ENCODE measurements at places on chromosomes 11 and 22.
A peak's percentile ranks its signal among the peaks of the same experiment; 100 is the strongest.

- no peak for DNase-seq
Measured at GRCh38 chr11:57980201-57980600, 43.5 kb upstream of the OR9Q1 start.

DNA sequence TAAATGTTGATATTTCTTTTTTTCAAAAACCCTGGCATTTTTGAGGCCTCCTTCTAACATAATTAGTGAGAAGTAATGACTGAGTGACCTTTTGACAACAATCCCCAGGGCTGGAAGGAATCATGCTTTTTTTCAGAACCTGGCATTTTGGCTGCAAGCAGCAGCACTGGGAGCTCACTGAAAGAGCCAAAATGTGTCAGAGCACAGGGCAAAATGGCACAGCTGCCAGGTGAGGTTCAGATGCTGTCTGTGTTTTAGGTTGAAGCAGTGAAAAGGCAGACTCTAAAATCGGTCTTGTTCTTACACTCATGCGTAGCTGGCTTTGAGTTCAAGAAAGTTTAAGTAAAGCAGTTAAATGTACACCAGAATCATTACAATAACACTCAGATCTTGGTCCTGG lies 1063.8 kb downstream of the DLG2 start:
- DNase-seq, result no peak

- DNase-seq, result no peak
Measured at GRCh38 chr22:19966908-19967750, 25.5 kb upstream of the TXNRD2 start.

GRCh38 chr11:86592047-86592591 lies 80.3 kb downstream of the ME3 start:
- DNase-seq, result no peak

- no peak for DNase-seq
Measured at GRCh38 chr11:105004021-105004420, 18.9 kb downstream of the CASP5 start.

GRCh38 chr11:130555251-130555841 lies 106.9 kb downstream of the ADAMTS15 start:
- no peak for DNase-seq

- DNase-seq, result peak; percentile 37
Measured at GRCh38 chr11:117528097-117528721, 200.6 kb downstream of the CEP164 start.

- DNase-seq, result no peak
Measured at GRCh38 chr11:47864901-47865300, 16.8 kb upstream of the NUP160 start.

DNA sequence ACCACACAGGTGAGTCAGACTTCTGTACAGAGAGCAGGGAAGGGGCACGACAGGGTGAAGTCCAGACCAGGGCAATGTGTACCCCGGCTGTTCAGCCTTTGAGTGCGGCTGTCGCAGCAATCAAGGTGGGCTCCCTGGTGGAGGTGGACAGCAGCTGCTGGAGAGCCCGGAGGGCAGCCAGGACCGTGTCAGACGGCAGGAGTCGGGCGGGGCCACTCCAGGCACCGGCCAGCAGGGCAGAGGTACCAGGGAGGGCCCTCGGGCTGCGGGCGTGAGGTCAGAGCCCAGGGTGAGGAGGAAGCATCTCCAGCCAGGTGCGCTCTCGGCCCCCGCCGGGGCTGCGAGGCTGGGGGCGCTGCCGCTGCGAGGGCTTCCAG lies 802 bp upstream of the PIM3 start:
- no peak for DNase-seq

DNA sequence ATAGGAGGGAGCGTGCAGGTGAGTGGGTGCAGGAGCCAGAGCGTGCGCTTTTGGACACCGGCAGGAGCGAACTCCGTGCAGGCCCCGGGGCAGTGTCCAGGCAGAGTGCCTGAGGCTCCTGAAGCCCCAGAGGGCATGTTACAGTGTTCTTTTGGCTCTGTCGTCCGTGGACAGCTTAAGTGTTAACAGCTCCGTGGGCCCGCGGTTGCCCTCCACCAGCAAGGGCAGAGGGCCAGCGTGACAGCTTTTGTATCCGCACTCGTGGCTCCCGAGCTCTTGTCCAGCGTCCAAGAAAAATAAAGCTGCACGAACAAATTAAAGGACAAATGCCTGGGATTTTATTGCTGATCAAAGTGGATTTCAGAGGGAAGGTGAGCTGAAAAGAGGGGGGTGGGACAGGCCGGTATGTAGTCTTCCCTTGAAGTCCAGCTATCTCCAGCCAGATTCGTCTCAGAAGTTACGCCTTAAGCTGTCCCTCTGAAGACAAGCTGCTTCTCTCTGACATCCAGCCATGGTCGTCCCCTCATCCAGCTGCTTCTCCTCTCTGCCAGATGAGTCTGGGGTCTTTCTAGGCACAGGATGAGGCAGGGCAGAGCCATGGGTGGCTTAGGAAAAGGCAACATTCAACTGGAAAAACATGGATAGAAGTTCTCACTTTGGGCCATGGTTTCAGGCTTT lies 968 bp upstream of the TMEM109 start:
- DNase-seq, result no peak

DNA sequence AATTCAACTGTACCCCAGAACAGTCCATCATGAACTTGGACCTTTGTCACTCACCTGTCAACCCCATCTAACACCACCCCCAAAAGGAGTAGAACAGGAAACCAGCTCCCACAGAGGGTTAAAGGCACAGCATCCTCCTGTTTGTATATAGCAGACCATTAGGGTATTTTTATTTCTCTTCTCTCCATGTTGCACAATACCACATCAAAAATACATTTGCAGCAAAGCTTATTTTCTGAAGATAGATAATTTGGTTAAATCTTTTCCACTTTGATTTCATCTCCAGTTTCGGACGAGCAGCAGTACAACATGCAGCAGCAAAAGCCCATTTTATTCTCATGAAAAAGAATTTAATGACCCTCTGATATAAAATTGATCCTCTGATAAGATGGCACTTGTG lies 103.1 kb downstream of the KIRREL3 start:
- no peak for DNase-seq

GRCh38 chr11:76459299-76459698 lies 14.5 kb downstream of the EMSY start:
- no peak for DNase-seq

DNA sequence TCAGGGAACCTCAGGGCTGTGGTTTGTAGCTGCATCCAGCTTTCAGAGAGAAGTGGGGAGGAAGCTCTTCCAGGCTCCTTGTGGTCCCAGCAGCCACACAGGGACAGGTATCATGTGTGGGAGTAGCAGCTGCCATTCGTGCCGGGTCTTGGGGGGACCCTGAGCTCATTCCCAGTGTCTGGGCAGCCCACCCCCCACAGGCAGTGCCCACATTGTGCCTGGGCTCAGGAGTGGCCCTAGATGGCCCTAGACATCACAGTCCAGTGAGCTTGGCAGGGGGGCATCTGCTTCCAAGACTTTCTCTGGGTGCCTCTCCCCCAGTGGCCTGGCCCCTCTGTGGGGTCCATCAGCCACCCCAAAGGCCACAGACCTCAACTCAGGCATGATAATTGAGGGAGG lies 619.7 kb downstream of the BRD1 start:
- no peak for DNase-seq

GRCh38 chr22:30181459-30182349 lies 64.9 kb downstream of the LIF start:
- no peak for DNase-seq

DNA sequence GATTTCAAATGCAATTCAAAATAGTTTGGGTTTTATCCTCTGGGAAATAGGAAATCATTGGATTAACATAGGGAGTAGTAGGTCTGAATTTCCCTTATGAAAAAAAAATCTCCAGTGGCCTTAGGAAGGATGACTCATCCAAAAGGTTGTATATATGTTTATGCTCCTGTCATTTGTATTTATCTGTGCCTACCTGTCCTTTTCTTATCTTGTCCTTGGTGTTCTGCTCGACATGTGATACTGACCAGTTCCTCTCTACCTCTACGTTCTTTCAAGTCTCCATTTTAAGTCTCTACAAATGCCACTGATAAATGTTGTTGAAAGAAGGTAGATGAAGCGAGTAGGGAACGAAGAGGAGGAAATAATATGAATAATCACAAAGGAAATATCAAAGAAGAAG lies 3.0 kb upstream of the SOX6 start:
- DNase-seq, result no peak

DNA sequence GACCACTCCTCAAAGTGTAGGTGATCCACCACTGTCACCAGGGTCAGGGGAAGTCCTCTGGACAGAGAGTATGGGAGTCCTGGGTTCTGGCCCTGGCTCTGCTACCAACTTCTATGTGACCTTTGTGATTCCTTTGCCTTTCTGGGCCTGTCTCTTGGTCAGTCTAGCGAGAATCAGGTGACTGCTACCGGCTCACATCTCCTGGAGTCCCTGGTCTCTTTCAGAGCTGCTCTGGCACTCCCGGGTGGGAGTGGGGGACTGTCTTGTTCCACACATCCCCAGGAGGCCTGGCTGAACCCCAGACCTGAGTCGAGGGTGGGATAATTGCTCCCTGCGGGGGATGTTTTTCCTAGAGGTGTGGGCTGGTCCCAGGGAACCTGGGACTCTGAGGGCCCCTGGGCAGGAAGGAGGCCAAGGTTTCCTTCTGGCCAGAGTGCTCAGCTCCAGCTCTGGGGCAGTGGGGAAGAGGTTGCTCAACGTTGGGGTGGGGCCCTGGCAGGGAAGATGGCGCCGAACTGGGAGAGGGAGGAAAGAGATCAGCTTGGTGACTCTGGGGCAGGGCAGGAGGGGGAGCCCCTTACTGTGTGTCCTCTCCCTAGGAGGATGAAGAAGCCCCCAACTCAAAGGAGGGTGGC lies 2.1 kb downstream of the SOX10 start:
- DNase-seq, result no peak

- DNase-seq, result no peak
Measured at GRCh38 chr11:44493383-44493782, 72.1 kb upstream of the CD82 start.

- no peak for DNase-seq
Measured at GRCh38 chr11:80173371-80174136, 732.7 kb upstream of the TENM4 start.

- no peak for DNase-seq
Measured at GRCh38 chr11:7974668-7975067, 9.4 kb upstream of the NLRP10 start.

DNA sequence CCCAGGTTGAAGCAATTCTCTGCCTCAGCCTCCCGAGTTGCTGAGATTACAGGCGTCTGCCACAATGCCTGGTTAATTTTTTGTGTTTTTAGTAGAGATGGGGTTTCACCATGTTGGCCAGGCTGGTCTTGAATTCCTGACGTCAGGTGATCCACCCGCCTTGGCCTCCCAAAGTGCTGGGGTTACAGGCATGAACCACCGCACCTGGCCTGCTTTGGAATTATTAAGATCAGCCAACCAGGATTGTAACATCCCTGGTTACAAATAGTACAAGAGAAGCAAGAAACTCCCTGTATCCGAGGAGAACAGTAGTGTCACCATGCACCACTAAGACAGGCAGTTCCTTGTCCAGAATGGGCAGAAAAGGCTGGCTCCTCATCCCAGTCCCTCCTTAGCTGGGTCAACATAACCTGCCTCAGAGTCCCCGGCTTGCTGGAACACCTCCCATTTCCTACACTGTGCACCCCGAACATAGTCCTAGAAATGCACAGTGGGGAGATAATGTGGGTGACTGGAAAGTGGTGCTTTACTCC lies 77.2 kb upstream of the INCENP start:
- no peak for DNase-seq

GRCh38 chr11:121236115-121237001 lies 56.2 kb upstream of the SC5D start:
- no peak for DNase-seq

DNA sequence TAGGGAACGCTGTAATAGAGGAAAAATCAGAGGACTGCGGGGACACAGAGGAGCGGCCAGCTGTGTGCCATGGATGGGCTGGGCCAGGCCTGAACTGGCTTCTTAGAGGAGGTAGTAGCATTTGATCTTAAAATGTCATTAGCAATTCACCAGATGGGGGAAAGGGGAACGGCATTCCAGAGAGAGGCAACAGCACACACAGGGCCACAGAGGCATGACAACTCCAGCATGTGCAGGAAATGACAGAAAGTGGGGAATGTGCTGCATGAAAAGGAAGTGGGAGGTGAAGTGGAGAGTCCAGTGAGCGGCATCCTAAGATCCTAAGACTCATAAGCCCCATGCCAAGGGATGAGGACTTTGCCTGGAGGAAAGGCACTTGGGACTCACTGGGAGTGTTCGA lies 69.0 kb downstream of the UBASH3B start:
- DNase-seq, result no peak

- DNase-seq, result no peak
Measured at GRCh38 chr22:36304429-36304828, 51.5 kb downstream of the APOL1 start.

DNA sequence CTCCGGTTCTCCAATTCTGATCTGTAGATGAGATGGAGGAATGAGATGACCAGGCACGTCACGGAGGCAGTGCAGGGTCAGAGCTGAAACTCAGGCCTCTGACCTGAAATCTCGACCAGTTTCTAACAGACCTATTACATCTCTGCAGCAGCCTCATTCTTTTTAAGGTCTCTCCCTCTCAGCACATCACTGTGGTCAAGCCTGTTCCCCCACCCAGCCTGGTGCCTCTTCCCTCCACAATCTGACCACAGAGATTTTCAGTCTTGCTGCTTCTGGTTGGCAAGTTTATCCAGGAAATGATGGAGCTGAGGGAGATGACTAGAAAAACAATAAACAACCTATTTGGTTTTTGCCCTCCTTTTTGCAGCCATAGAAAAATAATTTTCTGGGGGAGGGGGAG lies 9.5 kb downstream of the GRAMD1B start:
- DNase-seq, result no peak

- no peak for DNase-seq
Measured at GRCh38 chr22:45196308-45196707, 32.6 kb downstream of the NUP50 start.

GRCh38 chr11:6320411-6321155 lies at the start of gene CAVIN3:
Gene CAVIN3, minus strand, starts transcription at chr11:6320501. Its CDS starts 25 bp downstream, at chr11:6320476.
- DNase-seq, result no peak

DNA sequence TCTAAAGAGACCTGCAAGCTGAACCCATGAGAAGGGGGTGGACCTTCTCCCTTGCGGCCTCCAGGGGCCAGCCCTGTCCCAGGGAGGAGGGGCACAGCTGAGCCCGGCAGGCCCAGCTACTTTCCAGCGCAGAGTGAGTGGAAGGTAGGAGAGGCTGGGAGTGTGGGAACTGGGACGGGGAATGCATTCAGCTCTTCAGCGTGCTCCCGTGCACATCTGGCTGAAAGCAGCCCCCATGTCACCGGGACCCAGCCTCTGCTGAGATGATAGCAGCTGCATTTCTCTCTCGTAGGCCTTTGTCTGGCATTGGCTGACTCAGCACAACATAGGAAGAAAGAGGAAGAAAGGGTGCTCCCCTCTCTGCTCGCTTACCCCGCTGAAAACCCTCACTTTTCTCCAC lies 951.5 kb downstream of the TBC1D22A start:
- DNase-seq, result no peak

DNA sequence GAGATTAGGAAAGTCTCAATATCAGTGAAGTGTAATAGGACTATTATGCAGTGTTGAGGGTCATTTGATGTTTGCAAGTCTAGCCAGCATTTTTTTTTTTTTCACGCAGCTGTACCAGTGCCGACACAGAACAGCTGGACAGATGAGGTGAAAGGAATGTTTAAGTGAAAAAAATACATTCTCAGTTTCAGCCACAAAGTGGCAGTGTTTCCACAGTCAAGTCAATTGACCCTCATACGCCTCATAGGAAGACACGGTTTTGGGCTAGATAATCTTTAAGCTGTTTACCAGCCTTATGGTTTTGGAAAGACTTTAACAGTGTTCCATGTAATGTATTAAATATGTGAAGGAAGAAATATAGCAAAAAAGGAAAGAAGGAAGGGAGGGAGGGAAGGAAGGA lies 349.9 kb upstream of the ANO3 start:
- DNase-seq, result peak; percentile 12

GRCh38 chr22:49609207-49609876 lies 218.3 kb downstream of the BRD1 start:
- no peak for DNase-seq

- no peak for DNase-seq
Measured at GRCh38 chr11:36160091-36160490, 129.1 kb downstream of the COMMD9 start.

Data from NCI-H1092 treated with DMSO at 0.1 percent for 48 hours (cell line).